ENCODE measurements at places on chromosomes 7 and 10.

- no peak for DNase-seq
These were observed 341.6 kb downstream of the PLXNA4 start for GRCh38 chr7:132234711-132235110.

DNA sequence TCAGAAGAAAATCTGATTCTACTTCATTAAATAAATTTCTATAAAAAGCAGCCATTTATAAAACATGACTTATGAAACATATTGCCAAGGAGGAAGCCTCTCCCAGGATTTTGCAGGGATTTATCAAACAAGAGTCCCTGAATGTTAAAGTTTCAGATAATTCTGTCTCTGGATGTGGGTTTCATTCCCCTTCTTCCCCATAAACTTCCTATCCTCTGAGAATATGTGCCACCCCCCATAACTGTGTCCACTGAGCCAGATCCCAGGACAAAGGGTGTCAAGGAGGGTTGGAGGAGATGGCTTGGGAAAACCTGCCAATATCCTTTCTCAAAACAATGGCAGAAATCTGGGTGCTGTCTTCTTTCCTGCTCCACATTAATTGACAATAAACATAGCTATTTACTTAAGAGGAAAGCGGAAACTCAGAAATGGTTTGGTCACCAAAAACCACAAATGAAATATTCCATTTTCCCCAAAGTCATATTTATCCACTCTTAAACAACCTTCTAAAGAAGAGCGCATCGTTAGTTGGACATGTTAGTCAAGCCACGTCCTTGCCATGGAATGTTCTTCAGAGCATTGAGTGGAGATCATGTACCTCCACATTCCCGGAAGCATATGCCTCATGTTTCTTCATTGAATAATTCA lies 54.3 kb upstream of the AKR1E2 start:
- peak; percentile 83 for DNase-seq

GRCh38 chr7:130113887-130114286 lies 43.6 kb downstream of the KLHDC10 start:
- DNase-seq, result no peak

DNA sequence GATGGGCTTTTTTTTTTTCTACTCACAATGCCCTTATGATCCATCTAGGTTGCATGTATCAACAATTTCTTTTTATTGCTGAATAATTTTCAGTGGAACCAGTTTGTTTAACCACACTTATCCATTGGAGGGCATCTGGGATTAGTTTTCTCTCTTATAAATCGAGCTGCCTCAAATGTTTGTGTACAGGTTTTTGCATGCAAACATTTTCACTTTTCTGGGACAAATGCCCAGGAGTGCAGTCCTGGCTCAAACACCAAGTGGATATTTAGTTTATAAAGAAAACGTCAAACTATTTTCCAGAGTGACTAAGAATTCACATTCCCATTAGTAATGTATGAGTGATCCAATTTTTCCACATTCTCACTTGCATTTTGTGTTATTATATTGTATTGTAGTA lies 313.4 kb downstream of the CXCL12 start:
- DNase-seq, result peak; percentile 68

- no peak for DNase-seq
These were observed 141.0 kb downstream of the PLXNA4 start for GRCh38 chr7:132435016-132435990.

DNA sequence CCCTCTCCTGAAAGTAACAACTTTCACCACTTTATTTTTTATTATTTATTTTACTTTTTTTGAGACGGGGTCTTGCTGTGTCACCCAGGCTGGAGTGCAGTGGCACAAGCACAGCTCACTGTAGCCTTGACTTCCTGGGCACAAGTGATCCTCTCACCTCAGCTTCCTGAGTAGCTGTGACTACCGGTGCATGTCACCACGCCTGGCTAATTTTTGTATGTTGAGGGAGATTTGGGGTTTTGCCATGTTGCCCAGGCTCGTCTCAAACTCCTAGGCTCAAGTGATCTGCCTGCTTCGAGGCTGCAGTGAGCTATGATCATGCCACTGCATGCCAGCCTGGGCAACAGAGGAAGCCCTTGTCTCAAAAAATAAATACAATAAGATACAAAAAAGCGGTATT lies 14.9 kb upstream of the SLIT1 start:
- no peak for DNase-seq

DNA sequence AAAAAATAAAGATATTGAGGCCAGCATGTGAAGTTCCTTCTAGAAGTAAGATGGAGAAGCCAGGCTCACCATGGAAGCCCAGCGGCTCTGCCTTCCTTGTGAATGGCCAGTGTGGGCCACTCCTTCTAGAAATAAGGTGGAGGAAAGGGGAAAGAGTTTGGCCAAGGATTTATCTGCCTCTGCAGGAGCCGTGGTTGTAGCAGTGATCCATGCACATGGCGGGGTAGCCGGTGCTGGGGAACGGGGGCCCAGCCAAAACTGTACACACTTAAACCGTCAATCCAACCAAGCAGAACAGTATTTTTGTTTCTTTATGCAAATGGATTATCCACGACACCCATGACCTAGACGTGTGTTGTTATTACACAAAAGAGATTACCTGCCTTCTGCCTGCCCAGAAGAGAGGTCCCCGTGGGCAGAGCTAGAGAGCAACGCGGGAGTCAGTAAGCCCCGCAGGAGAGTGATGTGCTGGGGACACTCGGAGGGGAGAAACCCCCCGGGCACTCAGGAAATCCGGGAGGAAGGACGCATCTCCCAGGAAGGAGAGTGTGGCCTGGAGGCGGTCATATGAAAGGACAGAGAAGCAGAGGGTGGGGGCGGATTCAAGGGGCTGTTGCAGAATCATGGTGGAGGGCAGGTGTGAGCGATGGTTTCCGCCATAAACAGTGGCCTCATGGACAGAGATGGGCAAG lies 218.4 kb upstream of the PPP2R2D start:
- DNase-seq, result no peak

DNA sequence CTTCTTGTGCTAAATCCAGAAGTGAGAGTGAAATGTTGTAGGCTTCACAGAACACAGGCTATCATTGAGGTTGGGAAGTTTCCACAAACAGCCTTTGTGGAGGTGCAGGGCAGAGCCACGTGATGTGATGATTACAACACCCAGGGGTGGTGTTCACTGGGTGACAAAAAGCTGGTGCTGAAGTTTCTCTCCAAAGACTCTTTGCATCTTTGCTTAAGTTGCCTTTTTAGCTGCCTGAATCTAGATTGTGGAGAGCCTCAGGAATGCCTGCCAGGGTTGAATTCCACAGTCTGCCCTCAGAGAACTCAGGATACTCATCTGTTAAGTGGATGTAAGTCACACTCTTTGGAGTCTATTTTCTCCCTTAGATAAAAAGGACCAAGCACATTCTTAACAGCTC lies 56.3 kb downstream of the PLXNA4 start:
- no peak for DNase-seq

GRCh38 chr7:2715341-2716231 lies 27.6 kb downstream of the AMZ1 start:
- DNase-seq, result no peak

DNA sequence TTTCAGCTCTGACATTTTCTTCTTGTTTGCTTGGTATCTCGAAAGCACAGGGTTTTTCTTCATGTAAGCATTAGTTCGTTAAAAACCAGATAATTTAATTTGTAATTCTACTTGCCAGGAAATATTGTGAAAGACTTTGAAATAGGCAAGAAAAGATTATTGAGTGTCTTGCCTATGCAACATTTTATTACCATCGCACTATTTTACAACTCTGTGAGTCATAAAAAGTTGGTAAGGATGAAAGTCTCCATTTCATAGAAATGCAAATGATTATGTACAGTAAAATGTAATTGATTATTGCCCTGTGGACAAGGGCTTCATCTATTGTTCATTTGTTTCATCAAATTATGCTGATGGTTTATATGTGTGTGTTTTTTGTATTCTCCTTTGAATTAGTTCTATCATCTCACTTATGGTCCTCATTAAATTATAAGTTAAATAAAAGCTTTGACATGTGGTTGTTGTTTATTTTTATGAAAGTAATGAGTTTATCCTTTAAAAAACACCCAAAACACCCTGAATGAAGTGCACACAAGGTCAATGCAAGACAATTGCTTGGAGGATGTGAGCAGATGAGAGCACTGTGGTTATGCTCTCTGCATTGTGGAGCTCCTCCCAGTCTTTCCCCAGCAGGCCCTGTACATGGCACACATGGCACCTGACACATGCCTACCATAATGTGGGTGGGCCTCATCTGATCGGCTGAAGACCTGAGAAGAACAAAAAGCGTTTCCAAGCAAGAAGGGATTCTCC lies 230.8 kb downstream of the CXCL12 start:
- DNase-seq, result no peak

GRCh38 chr10:45548068-45548467 lies 124.5 kb downstream of the ZFAND4 start:
- DNase-seq, result no peak

GRCh38 chr10:129953119-129954051 lies 10.7 kb downstream of the EBF3 start:
- DNase-seq, result peak; percentile 61

DNA sequence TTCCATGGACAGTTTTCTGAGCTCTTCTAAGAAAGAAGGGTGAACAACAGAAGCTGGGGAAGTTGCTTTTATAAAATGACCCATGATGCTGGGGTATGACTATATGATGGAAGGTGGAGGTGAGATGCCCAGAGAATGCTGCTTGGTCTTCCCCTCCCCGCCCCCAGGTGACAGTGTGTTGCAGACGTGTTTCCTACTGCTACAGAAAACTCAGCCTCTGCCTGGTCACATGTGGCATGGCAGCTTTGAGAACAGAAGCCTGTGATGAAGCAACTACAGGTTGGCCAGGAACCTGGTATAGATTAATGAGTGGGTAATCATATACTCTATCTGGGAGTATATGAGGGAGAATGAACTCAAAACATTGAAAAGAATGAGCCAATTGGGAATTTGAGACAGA lies 67.1 kb downstream of the MTURN start:
- DNase-seq, result no peak

DNA sequence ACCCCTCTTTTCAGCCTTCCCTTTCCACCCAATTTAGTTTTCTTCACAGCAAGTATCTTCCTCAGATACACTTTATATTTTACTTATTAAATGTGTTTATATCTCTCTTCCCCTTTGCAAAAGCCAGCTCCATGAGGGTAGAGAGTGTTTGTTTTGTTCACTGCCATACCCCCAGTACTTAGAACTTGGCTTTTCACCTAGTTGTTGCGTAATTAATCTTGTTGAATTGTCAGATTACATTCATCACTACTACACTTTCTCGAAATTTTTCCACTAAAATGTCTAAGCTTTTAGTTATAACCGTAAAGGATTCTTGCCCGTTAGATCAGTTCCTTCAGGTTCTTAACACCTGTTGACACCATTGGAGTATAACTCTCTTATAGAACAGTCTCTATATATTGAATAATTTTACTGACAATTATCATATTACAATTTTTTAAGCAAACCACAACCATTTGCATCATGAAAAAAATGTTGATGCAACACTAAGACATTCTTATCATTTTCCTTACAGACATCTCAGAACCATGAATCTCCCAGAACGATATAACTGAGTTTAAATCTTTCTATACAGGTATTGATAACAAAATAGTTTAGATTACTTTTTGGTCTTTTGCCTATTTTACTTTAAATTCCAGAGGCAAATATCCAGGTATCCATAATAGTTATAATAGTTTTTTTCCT lies 29.9 kb downstream of the VWDE start:
- no peak for DNase-seq

DNA sequence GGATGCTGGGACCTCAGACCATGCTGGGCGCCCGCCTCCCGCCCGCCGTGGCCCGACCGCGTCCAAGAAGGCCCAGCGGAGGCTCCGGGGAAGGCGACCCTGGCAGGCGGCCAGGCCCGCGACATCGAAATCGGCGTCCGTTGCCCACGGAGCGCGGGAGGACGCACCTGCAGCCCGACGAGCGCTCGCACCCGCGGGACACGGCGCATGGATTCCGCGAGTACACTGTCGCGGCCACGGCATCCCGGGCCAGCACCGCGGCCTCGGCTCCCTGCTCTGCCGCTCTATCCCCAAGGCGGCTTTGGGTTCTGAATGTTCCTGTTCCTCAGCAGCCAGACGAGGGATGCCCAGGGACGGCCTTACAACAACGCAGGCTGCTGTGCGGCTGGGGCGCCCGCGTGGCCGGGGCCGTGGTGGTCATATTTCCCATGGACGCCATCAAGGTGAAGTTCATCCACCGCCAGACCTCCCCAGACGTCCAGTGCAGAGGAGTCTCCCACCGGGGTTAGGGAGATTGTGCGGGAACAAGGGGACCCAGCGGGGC lies 67.5 kb upstream of the ZNF722 start:
- DNase-seq, result no peak

GRCh38 chr10:25059990-25060389 lies 43.6 kb downstream of the THNSL1 start:
- DNase-seq, result no peak

- DNase-seq, result no peak
These were observed 103.2 kb upstream of the TNS3 start for GRCh38 chr7:47685151-47685550.

- DNase-seq, result no peak
These were observed 17.8 kb downstream of the CRTAC1 start for GRCh38 chr10:98012644-98013043.

GRCh38 chr10:30581779-30582380 lies 47.7 kb downstream of the LYZL2 start:
- DNase-seq, result peak; percentile 62

- peak; percentile 65 for DNase-seq
These were observed 88.8 kb downstream of the GSAP start for GRCh38 chr7:77327067-77327931.

DNA sequence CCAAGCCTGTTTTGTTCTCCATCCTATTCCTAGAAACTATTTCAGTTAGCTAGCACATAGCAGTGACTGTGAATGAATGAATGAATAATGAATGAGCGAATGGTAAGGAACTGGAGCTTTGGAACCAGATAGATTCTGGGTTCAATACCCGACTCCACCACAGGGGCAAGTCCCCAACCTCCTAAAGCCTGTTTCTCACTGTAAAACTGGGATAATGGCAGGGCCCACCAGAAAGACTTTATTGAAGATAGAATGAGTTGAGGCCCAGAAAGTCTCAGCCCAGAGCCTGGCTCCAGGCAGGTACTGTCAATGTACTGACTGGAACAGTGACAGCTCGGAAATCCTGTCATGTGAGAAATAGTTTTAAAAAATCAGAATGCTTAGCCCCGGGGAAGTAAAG lies 1.1 kb upstream of the CDH23 start:
- no peak for DNase-seq

- DNase-seq, result no peak
These were observed 4.9 kb upstream of the RHOBTB1 start for GRCh38 chr10:60948851-60949250.

- no peak for DNase-seq
These were observed 48.2 kb upstream of the PFKFB3 start for GRCh38 chr10:6154566-6154965.

- DNase-seq, result no peak
These were observed 96.5 kb downstream of the PFKFB3 start for GRCh38 chr10:6299234-6299633.

All from dermis microvascular lymphatic vessel endothelial cell (primary cell).